ENCODE measurements at places on chromosomes 3 and 15.

DNA sequence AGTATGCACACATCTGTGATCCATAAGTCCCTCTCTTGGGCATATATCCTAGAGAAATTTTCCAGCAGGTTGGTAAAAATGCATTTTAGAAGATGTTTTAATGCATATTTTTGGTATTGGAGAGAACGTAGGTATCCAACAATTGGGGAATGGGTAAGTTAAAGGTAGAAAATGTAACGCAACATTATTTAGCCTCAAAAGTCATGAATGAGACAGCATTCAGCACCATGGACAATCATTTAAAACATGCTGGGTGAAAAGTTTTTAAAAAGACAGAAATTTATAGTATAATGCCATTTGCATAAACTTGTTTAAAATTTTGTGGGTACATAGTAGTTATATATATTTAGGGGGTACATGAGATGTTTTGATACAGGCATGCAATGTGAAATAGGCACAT is 43.4 kb downstream of the TRIM69 start:
- no peak for DNase-seq

GRCh38 chr3:179882292-179882691 is 154.4 kb downstream of the PEX5L start:
- DNase-seq = peak; percentile 15

- DNase-seq = no peak
Observed at GRCh38 chr3:131914090-131914691, 120.6 kb downstream of the CPNE4 start.

DNA sequence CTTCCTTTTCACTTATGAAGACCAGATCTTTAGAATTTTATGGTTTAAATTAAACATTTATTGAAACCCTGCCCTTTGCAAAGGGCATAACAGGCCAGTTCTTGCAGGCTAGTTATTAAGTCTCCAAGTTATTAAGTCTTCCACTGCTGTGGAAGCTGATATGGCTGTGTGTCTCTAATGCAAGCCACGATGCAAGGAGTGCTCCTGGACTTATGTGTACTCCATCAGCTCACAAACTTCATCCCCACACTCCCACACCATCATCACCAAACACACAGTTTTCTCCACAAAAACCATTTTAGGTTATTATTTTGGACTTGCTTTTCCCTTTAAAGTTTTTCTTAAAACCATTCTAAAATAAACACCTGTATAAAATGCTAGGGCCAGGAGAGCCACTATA is 62.4 kb downstream of the ZIC4 start:
- DNase-seq = no peak

- DNase-seq = no peak
Observed at GRCh38 chr15:34927726-34928125, 41.8 kb downstream of the AQR start.

DNA sequence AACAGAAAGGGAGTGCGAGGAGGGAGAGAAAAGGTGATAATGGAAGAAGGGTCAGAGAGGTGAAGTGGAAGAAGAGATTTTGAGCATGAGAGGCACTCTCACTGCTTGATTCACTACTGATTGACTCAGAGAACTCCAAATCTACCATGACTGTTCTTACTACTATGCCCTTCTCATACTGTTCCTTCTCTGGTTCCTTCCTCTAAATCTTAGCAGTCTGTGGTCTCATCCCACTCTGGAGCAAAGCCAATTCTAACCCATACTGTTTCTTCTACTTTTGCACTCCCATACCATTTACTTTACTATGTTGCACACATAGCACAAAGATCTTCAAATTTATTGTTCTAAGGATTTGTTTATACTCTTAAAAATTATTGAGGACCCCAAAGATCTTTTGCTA is 100.8 kb downstream of the DTWD1 start:
- DNase-seq = no peak

GRCh38 chr3:76495216-76495615 is 544.7 kb upstream of the ROBO2 start:
- DNase-seq = no peak

DNA sequence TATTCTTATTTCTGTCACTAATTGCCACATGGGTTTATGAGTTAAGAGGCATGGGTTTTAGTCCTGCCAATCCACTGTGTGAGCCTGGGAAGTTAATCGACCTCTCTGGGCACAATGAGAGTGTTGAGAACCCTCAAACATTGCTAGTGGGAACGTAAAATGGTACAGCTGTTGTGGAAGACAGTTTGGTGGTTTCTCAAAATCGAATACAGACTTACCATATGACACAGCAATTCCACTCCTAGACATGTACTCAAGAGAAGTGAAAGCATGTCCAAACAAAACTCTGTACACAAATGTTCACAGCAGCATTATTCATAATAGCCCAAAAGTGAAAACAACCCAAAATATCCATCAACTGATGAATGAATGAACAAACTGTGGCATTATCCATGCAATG is 5.7 kb upstream of the GNB5 start:
- DNase-seq = no peak

DNA sequence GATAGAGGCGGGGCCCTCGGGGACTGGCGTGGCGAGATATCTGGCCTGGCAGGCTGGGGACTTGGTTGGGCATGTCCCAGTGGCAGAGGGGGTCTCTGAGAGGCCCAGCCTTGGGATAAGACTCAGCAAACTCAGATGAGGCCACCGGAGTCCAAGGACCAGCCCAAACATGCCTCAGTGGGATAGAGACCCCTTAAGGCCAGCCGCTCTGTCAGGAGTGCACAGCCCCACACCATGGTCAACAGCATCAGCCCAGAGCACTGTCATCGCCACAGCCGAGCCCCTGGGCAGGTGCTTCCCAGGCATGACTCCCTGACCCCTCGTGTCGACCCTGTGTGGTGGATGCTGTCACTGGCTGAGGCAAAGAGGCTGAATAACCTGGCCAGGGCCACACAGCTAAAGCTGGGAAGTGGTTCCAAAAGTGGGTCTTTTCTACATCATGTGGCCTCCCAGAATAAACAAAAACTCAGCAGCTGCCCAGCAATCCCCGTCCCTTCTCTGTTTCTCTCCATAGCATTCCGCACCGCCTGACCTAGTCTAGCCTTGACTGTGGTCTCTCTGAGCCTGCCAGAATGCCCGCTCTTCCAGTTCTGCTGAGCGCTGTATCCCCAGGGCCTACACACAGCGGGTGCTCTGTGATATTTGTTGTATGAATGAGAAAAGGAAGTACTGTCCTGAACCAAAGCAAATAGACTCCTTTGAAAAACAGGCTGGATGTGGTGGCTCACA is 15.1 kb downstream of the CTSH start:
- DNase-seq = no peak

DNA sequence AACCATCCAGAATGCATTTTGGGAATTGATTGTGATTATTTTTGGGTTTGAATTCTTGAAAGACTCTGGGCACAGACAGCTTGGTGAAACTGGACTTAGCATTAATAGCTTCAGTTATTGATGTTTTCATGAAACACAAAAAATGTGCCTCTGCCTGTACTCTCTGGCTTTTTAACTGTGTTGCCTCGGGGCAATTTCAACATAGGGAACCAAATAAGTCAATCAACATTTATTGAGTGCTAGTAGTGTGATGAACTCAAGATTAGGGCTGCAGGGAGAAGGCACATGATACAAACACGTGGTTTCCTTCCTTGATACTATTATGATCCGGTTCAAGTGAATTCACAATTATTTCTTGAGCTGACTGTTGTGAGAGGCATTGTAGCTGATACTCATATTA is 50.8 kb downstream of the UNC13C start:
- DNase-seq = no peak

DNA sequence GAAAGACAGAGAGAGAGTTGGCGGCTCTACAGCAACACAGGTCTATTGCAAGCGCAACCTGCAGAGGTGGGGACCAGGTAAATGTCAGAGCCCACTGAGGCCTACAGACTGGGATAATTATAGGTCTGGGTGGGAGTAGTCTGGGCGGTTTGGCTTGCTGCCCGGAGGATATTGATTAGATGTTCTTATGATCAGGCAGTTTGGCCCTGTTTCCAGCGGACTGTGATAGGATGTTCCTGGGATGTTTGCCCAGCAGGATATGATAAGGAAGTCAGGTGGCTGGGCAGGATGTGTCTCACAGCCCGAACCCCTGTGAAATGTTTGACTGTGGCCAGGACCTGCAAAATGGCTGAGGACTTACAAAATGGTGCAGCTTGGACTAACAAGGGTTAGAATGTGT is 364.9 kb downstream of the NAALADL2 start:
- no peak for DNase-seq

GRCh38 chr3:140128631-140129030 is 193.6 kb downstream of the CLSTN2 start:
- peak; percentile 18 for DNase-seq

DNA sequence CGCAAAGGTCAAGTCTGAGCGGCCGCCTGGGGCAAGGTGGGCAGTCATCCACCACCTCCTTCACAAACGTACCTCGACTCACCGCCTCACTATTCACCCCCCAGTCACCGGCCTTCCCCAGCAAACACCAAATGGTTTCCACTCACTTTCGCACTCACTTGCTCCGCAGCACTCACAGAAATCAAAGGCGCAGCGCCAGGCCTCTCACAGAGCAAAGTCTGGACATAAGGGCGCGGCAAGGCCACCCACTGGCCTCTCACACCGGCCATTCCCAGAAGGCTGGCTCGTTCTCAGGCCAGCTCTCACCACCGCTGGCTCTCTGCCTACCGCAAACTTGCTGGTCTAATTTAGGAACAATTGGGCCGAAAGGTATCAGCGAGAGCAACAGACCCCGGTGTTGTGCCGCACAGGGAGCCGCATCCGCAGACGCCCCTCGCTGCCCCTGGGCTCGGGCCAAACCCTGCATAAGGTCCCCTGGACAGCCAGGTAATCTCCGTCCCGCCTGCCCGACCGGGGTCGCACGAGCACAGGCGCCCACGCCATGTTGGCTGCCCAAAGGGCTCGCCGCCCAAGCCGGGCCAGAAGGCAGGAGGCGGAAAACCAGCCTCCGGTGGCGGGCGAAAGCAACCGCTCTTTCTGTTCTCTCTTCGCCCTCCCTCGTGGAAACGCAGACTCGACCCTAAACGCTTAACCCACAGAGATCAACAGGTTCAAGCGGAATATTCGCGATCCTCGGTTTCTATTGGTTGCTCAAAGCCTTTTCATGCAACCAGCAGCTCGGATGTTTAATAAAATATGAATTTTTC is 2.9 kb downstream of the SHOX2 start:
- no peak for DNase-seq

- DNase-seq = no peak
Observed at GRCh38 chr3:18223571-18223970, 201.6 kb downstream of the SATB1 start.

DNA sequence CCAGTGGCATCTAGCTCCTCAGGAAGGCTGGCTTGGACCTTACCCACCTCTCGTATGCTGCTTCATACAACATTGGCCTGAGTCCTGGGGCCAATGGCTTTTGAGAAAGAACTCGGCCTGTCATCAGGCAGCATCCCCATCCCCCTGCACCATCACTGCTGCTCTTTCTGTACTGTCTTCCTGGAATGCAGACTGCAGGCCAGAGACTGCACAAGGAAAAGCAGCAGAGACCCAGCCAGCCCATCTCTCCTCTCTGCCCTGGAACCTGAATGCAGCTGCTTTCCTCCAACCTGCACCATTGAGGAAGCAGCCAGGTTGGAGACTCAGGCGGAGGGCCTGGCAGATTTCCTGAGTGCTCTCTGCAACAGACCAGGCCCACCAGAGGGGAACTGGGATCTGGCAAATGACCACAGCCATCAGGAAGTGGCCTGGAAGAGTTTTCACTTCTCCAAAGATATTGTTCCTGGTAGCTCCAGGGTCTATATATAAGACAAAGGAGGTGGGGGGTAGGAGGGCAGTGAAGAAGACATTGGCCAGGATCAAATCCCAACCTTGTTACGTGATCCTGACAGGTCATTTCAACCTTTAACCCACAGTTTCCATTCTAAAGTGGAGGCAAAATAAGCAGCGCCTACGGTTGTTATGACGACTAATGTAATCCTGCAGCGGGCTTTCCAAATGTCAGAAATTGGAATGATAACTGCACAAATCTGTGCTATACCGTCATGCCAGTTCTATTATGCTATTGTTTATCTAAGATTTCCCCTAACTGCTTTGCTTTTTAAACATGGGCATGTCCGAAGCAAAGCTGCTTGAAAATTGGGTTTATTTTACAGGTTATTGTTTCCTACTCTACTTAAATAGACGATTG is 24.4 kb upstream of the RAB7A start:
- no peak for DNase-seq

GRCh38 chr15:88476635-88477060 is 9.1 kb downstream of the MRPS11 start:
- DNase-seq = no peak

- DNase-seq = no peak
Observed at GRCh38 chr15:100890850-100891249, 11.2 kb downstream of the ALDH1A3 start.

- no peak for DNase-seq
Observed at GRCh38 chr3:124517306-124517705, 212.9 kb upstream of the UMPS start.

GRCh38 chr15:71279757-71280141 is 164.5 kb downstream of the THSD4 start:
- no peak for DNase-seq

GRCh38 chr3:43695863-43696262 is 5.1 kb downstream of the ABHD5 start:
- no peak for DNase-seq

DNA sequence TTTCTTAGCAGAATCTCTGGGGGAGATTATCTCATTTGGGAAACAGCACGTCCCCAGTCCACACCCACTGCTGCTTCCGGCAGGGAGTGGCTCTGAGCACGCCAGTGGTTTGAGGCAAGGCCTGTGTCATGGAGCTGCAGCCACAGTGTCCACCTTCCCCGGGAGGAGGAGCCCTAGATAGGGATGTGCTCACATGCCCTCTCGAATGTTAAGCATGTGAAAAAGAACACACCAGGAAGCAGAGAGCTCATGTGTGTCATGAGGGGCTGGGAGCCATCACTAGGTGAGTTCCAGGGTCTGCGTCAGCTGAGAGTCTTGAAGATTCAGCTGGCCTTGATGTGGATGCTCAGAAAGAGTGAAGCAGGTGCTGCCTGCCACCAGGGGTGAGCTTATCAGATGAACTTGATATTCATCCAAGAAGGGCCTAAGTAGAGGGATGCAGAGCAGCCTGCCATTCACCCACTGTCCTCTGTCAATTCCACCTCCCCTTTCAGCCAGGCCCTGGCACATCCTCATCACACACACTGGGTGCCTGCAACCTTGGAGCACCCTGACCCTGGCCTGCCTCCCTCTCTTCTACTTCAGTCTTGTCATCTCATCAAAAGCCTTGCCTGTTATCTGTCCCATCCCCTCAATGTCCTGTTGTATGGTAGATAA is 16.3 kb downstream of the ITGA11 start:
- no peak for DNase-seq

- DNase-seq = no peak
Observed at GRCh38 chr3:197428952-197429351, 126.8 kb downstream of the BDH1 start.
